ENCODE measurements at places on chromosomes 1 and 21.

- no peak for DNase-seq
These were observed 34.8 kb upstream of the LYST start for GRCh38 chr1:235901461-235901860.

- no peak for DNase-seq
These were observed 22.8 kb downstream of the TMEM50A start for GRCh38 chr1:25360596-25361581.

GRCh38 chr1:167898578-167899222 is 15.2 kb downstream of the ADCY10 start:
- DNase-seq = no peak

DNA sequence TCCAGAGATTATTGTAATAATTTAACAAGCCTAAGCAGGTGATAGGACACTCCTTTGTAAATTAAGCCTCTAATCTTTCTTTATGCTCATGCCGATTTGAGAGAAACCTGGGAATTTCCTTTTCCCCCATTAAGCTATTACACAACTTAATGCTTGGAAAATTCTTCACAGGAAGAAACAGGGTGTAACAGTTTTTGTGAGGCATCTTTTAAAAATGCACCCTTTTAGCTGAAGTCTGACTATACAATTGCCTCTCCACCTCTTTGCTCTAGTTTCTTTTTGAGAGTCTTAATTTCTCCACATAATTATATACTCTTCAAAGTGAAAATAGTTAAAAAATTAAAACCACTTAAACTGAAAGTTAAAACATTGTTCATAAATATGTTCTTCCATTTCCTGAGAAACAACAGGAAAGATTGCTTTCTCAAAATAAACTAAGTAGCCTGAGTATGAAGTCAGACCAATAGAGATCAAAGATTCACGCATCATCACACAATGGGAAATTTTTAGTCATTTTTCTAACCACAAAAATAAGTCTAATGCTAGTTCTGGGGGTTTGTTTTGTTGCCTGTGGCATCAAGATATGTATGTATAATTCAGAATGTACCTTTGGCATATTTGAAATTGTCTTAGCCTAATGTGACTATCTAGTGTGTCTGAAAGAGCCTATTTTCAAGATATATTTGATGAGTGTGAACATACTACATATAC is 34.7 kb downstream of the LRRC8D start:
- DNase-seq = no peak

DNA sequence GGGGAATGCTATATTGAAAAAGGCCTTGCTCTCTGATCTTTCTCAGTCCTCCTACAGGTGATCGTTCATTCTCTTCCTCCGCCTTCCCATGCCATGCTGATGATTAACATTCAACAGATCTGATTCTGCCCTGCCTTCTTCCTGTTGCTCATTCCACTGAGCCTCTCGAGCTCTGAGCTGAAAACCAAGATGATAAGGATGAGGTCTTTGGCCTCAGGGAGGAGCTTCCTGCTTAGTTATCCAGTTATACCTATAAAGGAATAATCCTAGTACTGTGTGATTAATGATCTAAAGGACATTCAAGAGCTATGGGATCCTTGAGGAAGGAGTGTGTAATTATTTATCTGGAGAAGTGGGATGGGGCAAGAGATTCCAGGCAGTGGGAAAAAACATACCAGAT is 25.2 kb upstream of the MAP3K7CL start:
- DNase-seq = no peak

- no peak for DNase-seq
These were observed 150.1 kb downstream of the HIVEP3 start for GRCh38 chr1:41768583-41768982.

- DNase-seq = no peak
These were observed 41.4 kb upstream of the TENT5C start for GRCh38 chr1:117564227-117565075.

DNA sequence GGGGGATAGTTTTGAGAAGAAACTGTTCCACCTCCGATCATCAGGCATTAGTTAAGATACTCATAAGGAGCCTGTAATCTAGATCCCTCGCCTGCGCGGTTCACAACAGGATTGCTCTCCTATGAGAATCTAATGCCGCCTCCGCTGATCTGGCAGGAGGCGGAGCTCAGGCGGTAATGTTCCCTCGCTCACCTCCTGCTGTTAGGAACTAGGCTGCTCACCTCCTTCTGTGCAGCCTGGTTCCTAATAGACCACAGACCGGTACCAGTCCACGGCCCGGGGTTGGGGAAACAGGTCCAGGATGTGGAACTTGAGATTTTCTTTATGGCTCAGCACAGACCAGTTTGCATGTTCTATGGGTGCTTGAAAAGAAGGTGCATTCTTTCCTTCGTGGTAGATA is 27.2 kb upstream of the FAM3B start:
- no peak for DNase-seq

DNA sequence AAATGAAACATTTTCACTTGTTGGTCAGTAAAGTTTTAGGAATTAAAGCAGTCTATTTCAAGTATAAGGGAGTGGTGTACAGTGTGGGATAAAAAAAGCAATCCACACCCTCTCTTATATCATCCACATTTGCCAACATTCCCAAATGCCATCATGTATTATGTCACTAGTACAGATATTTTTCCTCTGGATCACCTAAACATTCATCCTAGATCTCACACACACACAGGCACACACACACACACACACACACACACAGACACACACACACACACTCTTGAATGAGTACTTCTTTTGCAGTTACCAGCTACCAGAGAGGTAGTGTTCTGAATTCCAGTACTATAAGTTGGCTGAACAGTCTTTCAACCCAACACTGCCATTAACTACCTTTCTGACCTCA is 1369.1 kb upstream of the ADGRL4 start:
- no peak for DNase-seq

GRCh38 chr21:22191581-22191980 is 1193.4 kb downstream of the NCAM2 start:
- DNase-seq = no peak

DNA sequence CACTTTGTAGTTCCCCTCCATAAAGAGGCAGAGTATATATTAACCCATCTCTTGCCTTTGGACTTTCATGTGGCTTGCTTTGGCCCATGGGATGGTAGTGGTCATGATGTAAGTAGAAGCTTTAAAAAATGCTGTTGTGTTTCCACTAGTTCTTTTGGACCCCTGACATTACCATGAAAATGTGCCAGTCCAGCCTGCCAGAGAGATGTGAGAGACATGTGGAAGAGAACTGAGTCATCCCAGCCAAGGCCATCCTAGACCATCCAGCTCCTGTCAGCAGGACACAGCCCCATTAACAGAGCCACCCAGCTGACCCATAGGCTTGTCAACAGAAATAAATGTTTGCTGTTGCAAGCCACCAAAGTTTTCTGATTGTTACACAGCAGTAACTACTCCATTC is 3.9 kb upstream of the CD101 start:
- no peak for DNase-seq

DNA sequence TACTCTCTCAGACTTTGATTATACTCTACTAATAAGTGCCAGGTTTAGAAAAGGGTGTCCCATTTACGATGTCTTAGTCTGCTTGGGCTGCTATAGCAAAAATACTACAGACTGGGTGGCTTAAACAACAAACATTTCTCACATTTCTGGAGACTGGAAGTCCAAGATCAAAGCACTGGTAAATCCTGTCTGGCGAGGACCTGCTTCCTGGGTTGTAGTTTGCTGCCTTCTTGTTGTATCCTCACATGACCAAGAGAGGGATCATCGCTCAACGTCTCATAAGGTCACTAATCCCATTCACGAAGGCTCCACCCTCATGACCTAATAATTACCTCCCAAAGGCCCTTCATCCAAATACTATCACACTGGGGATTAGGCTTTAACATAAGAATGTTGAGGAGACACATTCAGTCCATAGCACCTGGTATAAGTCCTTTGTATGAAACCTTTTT is 12.0 kb downstream of the PRDX6 start:
- DNase-seq = no peak

GRCh38 chr1:181317261-181317930 is 165.9 kb upstream of the CACNA1E start:
- no peak for DNase-seq

DNA sequence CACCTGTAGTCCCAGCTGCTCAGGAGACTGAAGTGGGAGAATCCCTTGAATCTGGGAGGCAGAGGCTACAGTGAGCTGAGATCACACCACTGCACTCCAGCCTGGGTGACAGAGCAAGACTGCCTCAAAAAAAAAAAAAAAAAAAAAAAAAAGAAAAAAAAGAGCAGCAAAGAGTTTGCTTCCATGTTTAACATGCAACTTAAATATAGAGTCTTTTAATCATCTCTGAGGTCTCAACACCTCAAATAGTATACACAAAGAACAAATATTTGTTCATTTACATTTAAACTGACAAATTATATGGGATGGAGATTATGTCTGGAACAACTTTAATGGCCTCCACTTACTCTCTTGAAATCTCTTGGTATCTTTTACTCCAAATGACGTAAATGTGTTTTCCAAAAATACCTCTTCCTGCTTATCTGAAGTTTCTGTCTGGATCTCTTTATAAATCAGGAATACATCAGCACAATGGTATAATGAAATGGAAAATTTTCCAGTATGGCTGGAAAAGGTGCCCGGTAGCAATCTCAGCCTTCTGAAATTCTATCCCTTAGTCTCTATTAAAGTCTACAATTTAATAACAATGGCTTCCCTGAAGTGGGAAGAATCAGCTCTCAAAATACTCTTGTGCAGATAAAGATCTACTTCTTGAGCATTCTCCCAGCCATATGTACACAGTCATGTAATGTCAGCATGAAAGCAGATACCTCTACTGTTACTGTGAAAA is 258.5 kb downstream of the OMA1 start:
- no peak for DNase-seq

DNA sequence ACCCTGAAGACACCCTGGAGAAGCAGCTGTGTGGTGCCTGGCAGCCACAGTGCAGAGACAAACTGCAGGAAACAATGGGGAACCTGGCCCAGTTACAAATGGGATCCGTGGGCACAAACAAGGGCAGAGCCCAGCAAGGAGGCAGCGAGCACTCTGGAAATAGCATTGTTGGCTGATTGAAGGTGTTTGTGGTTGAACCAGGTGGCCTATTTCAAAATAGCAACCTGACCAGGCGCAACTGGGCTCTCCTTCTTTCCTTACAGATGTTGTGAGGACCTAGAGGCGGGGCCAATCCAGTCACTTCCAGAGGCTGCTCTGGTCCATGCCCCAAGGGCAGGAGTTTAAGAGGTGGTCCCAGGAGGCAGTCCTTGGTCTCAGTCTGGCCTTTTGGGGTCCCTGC is 21.7 kb upstream of the ZBTB21 start:
- DNase-seq = no peak

GRCh38 chr1:184494929-184495328 is 108.1 kb downstream of the C1orf21 start:
- DNase-seq = no peak

- DNase-seq = no peak
These were observed 3.0 kb downstream of the ZC3H12A start for GRCh38 chr1:37477198-37477931.

DNA sequence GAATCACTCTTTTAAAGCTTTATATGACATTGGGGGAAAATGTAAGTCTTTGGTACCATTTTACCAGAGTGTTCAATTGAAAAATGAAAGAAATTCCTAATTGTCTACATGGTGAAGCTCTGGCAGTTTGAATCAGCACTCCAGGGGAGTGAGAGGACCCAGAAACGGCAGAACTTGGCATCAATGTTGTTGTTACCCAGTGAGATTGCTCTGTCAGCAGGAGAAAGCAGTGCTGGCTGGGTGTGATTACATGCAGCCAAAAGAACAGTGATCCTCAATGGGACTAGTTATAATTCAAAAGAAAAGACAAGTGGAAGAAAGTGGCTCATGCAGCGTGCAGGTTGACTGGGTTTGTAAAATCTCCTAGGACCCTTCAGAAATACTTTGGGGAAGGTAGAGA is 206.4 kb downstream of the PTPRC start:
- no peak for DNase-seq

- DNase-seq = no peak
These were observed 81.7 kb downstream of the ARID4B start for GRCh38 chr1:235246022-235246948.

- DNase-seq = no peak
These were observed 1.4 kb upstream of the TTLL7 start for GRCh38 chr1:84000196-84000885.

GRCh38 chr1:85650645-85651044 is 57.6 kb downstream of the ZNHIT6 start:
- no peak for DNase-seq

- no peak for DNase-seq
These were observed 110.8 kb upstream of the ZC3H12A start for GRCh38 chr1:37363535-37363934.

All from NCI-H1105 (cell line).